ENCODE measurements at places on chromosomes 5 and 9. TPM values are rescaled to one million over a fixed set of nuclear protein-coding genes. Genes with fewer than 3 reads are reported as not detected.

The NIPAL4 gene
- total RNA-seq, result not detected

The CDX1 gene
- total RNA-seq, result not detected

The GABRA6 gene
- total RNA-seq, result not detected

The HSPB3 gene
- total RNA-seq, result 0.51 TPM

The CD72 gene
- total RNA-seq, result not detected

The MACIR gene
- 19.1 TPM for total RNA-seq

Measured in SJCRH30 (cell line).